ENCODE measurements at places on chromosomes 2 and 18. TPM values are rescaled to one million over a fixed set of nuclear protein-coding genes. Genes with fewer than 3 reads are reported as not detected.

DNA sequence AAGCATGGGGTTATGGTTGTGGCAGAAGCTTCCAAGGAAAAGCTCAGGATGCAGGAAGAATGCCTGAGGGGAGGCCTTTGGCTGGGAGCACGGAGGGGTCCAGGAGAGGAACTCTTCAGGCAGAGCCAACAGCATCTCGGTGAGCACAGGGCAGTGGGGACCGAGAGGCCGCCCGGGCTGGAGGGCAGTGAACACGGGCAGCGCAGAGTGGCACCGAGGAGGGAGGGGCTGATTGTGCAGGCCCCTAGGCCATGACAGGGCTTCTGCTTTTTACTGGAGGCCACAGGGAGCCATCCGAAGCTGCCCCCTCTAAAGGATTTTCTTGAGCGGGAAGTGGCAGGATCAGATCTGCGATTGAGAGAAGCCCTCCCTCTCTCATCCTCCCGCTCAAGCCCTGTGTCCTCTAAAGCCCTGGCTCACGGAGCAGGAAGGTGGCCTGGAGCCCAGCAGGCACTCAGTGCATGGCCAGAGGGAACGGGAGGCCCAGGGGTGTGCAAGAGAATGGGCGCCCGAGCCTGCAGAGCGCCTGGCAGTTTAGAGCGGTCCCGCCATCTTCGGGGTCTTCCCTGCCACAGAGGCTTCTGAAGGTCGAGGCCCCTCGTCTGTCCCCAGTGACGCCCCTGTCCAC is 110.0 kb upstream of the STON1 start:
- no peaks in the 10 kb centered on the region for H3K27me3 ChIP-seq
- DNase-seq, result peak; percentile 21
- no peak overlapping the region for H3K27ac ChIP-seq

- no peak overlapping the region for H3K4me3 ChIP-seq
- H3K27me3 ChIP-seq, result no peaks in the 10 kb centered on the region
- H3K36me3 ChIP-seq, result no peaks in the 10 kb centered on the region
- H3K27ac ChIP-seq, result no peak overlapping the region
- H3K4me1 ChIP-seq, result peaks cover 56% of the 10 kb centered on the region
These were observed 7.9 kb downstream of the AGPS start for GRCh38 chr2:177400337-177400923.

Gene DOK6
- 0.72 TPM for polyA plus RNA-seq

- H3K27ac ChIP-seq, result no peak overlapping the region
- peak; percentile 43 for DNase-seq
- peaks cover 23% of the 10 kb centered on the region for H3K4me1 ChIP-seq
These were observed 155.8 kb downstream of the SH3RF3 start for GRCh38 chr2:109284826-109285225.

GRCh38 chr2:188610050-188610444 is 318.4 kb downstream of the GULP1 start:
- no peak overlapping the region for H3K4me3 ChIP-seq
- no peak overlapping the region for H3K27ac ChIP-seq
- no peak for DNase-seq
- H3K27me3 ChIP-seq, result no peaks in the 10 kb centered on the region
- no peaks in the 10 kb centered on the region for H3K36me3 ChIP-seq
- H3K4me1 ChIP-seq, result no peaks in the 10 kb centered on the region

- no peaks in the 10 kb centered on the region for H3K27me3 ChIP-seq
- no peak overlapping the region for H3K4me3 ChIP-seq
- no peaks in the 10 kb centered on the region for H3K36me3 ChIP-seq
- H3K27ac ChIP-seq, result no peak overlapping the region
- no peaks in the 10 kb centered on the region for H3K4me1 ChIP-seq
These were observed 32.3 kb downstream of the ST6GAL2 start for GRCh38 chr2:106853631-106854030.

Gene SERPINB8
- 6.9 TPM for polyA plus RNA-seq

DNA sequence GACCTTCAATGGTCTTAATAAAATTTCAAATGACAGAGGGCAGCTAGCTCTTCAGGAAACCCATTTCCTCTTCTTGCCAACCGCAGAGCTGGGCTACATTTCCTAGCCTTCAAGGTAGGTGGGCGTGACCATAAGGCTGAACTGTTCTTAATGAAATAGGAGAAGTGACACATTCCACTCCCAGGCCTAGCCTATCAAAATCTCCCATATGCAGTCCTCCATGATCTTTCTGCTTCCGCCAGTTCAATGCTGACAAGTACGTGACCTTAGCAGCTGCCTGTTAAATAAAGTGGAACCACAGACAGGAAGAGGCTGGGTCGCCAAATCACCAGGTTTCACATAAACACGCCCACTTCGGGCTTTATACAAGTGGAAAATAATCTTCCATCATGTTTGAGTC is 13.2 kb downstream of the SERPINE2 start:
- H3K36me3 ChIP-seq, result no peaks in the 10 kb centered on the region
- no peak for DNase-seq
- no peak overlapping the region for H3K27ac ChIP-seq
- H3K4me1 ChIP-seq, result no peaks in the 10 kb centered on the region
- no peak overlapping the region for H3K4me3 ChIP-seq

Gene NT5DC4
- polyA plus RNA-seq, result not detected

DNA sequence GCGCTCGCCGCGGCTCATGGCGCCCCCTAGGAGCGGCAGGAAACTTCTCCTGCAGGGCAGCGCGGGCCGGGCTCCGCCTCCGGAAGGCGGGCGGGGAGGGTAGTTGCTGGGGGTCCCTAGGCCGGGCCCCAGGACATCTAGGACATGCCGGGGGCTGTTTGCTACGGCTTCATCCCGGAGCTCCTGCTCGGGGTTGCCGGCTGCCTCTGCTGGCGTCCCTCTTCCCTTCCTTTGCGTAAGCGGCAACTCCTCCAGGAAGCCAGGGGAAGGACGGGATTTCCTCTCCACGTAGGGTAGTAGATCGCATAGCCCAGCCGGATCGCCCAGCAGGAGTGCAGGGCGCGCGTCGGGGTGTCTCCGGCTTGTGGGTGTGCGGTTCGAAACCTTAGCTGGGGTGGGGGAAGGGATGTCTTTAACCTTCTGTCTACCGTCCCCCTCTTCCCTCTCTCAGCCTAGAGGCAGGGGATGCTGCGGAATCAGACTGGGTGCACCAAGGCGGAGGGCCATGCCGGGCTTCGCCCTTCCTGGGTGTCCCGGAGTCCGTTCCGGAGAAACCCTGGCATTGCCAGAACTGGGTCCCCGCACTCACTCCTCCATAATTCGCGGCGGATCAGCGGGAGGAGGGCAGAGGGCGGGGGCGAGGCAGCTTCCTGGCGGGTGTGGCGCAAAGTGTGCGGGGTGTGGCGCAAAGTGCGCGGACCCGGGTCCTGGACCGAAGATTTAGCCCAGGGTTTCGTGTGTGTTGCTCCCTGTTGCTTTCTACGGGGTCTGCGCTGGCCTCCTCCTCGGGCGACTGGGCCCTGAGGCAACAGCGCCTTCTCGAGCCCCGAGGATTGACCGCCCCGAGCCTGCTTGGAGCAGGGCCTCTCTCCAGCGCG is 12.2 kb upstream of the SKOR2 start:
- H3K4me3 ChIP-seq, result no peak overlapping the region
- peaks cover 59% of the 10 kb centered on the region for H3K27me3 ChIP-seq
- H3K36me3 ChIP-seq, result no peaks in the 10 kb centered on the region
- H3K4me1 ChIP-seq, result peaks cover 7% of the 10 kb centered on the region
- DNase-seq, result no peak

Gene KHK
- polyA plus RNA-seq, result 4.9 TPM

Gene DYNC1I2
- polyA plus RNA-seq, result 55.5 TPM

- H3K4me3 ChIP-seq, result no peak overlapping the region
- no peaks in the 10 kb centered on the region for H3K27me3 ChIP-seq
- no peaks in the 10 kb centered on the region for H3K4me1 ChIP-seq
- H3K36me3 ChIP-seq, result no peaks in the 10 kb centered on the region
- no peak overlapping the region for H3K27ac ChIP-seq
These were observed 59.5 kb downstream of the DCDC2C start for GRCh38 chr2:3762771-3763447.

GRCh38 chr2:138496096-138496651 is 5.4 kb upstream of the SPOPL start:
- no peak for DNase-seq
- H3K4me3 ChIP-seq, result no peak overlapping the region
- no peaks in the 10 kb centered on the region for H3K36me3 ChIP-seq
- peaks cover 8% of the 10 kb centered on the region for H3K4me1 ChIP-seq
- no peaks in the 10 kb centered on the region for H3K27me3 ChIP-seq

GRCh38 chr18:70455731-70456130 is 166.9 kb downstream of the SOCS6 start:
- H3K27me3 ChIP-seq, result no peaks in the 10 kb centered on the region
- no peak overlapping the region for H3K27ac ChIP-seq
- no peaks in the 10 kb centered on the region for H3K4me1 ChIP-seq

Gene HOXD13
- polyA plus RNA-seq, result not detected

Gene QPCT
- 180 TPM for polyA plus RNA-seq

GRCh38 chr2:241671457-241672240 is 15.0 kb downstream of the DTYMK start:
- no peak overlapping the region for H3K4me3 ChIP-seq
- no peak for DNase-seq
- no peaks in the 10 kb centered on the region for H3K4me1 ChIP-seq

Gene ARPC2
- 93.5 TPM for polyA plus RNA-seq

DNA sequence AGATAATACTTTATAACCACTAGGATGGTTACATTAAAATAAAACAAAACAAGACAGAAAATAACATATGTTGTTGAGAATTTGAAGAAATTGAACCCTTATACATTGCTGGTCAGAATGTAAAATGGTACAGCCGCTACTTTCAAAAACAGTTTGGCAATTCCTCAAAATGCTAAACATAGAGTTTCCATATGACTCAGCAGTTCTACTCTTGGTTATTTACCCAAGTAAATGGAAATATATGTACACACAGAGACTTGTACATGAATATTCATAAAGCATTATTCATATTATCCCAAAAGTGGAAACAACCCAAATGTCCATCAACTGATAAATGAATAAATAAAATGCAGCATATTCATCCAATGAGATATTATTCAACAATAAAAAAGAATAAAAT is 92.5 kb upstream of the LRATD1 start:
- DNase-seq, result no peak
- no peaks in the 10 kb centered on the region for H3K4me1 ChIP-seq
- H3K36me3 ChIP-seq, result no peaks in the 10 kb centered on the region
- no peak overlapping the region for H3K27ac ChIP-seq
- H3K27me3 ChIP-seq, result no peaks in the 10 kb centered on the region

Data from adrenal gland (tissue), 19 donors.